Psoas muscle (tissue), 8 donors: ENCODE measurements at places on chromosomes 2 and 18.

DNA sequence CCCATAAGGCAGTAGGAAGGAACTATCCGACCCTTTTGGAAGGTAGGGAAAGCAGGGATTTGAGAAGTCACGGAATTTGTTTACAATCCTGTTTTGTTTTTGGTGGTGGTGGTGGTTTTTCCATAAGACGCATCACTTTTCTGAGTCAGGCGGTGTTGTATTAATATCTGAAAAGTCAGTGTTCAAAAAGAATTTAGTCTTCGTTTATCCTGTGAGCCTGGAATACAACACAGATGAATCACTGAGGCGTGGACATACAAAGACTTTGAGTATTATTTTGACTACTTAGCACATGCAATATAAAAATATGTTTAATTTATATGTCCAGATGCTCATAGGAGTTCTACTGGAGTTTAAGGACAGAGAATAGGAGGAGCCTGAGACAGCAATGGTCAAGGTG is 785 bp downstream of the ZNF892 start:
- DNase-seq, result no peak

DNA sequence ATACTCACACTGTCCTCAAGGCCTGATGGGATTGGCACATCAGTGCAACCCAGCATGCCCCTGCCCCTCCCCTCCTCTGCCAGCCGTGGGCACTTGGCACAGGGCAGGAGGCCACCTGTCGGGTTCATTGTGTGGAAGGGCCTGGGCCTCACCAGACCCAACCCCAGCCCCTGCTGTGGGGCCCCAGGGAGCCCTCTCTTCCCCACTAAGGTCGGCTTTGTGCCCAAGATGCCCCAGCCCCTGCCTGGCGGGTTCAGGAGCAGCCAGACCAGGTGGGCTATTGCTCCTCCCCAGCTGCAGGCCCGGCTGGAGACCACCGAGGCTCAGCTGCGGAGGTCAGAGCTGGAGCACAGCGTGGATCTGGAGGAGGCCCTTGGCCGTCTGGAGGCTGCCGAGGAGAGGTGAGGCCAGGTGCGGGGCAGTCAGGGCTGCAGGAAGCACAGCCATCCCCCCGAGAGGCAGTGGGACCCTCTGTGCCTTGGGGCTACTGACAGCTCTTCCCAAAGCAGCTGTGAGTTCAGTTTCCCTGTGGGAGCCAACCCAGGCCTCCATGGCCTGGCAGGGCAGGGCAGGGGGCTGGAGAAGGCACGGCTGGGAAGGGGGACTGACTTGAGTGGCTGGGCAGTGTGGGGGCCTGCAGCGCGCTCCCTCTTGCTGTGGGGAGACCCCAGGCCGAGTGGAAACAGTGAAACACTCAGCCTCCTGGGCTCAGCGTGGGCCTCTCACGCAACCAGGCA is 16.3 kb downstream of the CROCC2 start:
- no peak for DNase-seq

- DNase-seq, result no peak
These were observed 223.6 kb downstream of the CDH20 start for GRCh38 chr18:61556862-61557261.

- no peak for DNase-seq
These were observed 53.4 kb upstream of the LINC00305 start for GRCh38 chr18:64202210-64202836.

DNA sequence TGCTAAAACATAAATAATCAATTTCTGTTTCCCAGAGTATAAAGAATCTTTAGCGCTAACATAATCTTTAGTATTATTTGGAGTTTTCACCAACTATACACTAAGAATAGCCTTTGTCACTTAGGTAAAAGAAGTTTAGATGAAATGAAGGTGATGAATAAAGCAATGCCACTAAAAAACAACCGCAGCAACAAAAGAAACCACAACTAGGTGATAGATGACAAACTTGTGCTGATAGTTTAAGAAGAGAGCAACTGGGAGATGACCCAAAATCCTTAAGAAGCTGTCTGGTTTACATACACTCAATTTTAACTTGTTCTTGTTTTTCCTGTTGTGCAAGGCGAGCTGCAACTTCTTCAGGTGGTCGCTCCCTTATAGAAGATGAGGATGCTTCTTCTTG is 24.8 kb downstream of the IMMT start:
- DNase-seq, result no peak

- DNase-seq, result no peak
These were observed 121.7 kb upstream of the TACR1 start for GRCh38 chr2:75320898-75321598.

- DNase-seq, result no peak
These were observed at the start of gene CLASP1 for GRCh38 chr2:121649149-121649595. Gene CLASP1, minus strand, starts transcription at chr2:121649462. Its CDS starts 43,567 bp downstream, at chr2:121605895.

DNA sequence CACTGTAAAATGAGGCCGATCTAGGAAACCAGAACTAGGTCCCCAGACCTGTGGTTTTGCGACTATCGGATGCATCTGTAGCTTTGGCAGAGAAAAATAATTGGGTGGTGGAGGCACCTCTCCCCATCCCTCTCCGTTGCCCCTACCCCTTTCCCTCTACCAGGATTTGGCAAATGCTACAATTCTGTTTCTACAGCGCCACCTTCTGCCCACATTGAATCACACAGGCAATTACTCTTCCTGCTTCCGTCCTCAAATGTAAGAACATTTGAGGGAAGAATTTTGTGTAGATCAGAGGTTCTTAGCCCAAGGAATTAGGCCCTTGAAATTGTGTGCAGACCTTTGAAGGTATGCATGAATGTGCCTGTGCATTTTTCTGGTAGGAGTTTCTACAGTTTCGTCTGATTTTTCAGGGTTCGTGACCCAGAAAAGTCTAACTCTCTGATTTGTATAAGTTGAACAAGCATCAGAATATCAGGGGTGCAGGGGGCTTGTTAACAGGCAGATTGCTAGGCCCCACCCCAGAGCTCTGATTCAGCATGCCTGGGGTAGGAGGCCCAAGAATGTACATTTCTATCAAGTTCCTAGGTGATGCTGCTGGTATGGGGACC is 11.2 kb downstream of the ATP6V1B1 start:
- DNase-seq, result peak; percentile 46

DNA sequence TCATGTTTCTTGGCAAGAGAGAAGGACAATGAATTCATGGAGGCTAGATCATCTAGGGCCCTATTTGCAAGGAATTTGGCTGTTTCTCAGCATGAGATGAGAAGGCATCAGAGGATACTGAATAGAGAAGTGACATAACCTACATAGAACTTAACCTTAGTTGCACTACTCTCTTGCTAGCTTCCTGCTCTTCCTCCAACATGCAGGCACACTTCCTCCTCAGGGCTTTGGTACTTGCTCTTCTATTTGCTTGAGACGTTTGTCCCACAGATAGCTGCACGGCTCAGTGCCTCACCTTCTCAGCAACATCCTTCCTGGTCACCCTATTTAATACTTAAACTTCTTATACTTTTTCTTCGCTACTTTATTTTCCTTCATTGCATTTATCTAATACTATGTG is 20.0 kb upstream of the LANCL1 start:
- no peak for DNase-seq

GRCh38 chr18:59140302-59140885 is 710 bp downstream of the SEC11C start:
- no peak for DNase-seq

GRCh38 chr2:165627470-165627869 is 158.0 kb downstream of the CSRNP3 start:
- DNase-seq, result no peak

GRCh38 chr2:24077535-24077877 is 1.4 kb upstream of the SF3B6 start:
- DNase-seq, result no peak

DNA sequence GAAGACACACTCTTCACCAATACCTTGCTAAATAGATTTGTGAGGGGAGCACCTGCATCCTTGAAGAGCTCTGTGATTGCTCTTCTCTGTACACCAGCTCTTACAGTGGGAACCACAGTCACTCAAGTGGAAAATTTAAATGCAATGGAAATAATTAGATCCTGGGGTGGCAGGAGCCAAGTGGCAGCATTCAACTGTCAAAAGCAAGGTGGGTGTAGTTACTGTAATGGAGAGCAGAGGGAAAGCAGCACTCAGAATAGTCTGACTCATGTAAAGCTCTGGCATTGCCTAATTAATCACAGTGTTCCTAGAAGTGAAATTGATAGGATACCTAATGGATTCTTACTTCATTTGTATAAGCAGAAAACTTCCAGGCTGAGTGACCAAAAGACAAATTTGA is 245.8 kb downstream of the KCNE4 start:
- no peak for DNase-seq

- DNase-seq, result no peak
These were observed 86.7 kb upstream of the ZEB2 start for GRCh38 chr2:144606466-144607095.

DNA sequence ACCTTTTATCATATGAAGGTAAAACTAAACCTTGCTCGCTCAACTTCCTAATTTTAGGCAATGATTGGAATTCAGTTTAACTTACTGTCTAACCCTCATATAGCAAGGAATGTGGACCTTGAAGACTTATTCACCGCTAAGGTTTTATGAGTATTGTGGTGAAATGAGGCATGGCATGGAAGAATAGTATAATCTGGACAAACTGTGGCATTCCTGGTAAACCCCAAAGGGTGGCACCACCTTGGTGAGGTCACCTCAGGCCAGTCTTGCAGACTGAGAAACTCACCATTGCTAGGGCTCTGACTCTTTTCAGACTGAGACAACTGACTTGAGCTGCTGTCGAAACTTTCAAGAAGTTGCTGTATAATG is 51.1 kb upstream of the EHBP1 start:
- no peak for DNase-seq

DNA sequence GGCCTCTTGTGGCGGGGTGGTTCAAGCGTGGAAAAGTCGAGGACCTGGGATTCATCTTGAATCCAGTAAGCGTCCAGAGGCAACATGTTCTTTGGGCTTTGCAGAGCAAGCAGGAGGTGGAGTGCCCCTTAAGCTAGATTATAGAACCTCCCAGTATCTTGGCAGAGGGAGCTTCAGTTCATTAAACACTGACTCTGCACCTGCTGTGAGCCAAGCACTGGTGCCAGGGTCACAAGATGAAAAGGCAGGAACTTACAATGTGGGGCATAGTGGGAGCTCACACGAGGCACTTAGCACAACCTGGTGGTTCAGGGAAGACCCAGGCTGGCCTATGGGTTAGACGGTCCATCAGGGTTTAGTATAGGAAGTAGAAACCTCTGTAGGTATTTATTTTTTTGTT is 7.4 kb upstream of the FZD5 start:
- no peak for DNase-seq

GRCh38 chr2:27566628-27567027 is 16.2 kb upstream of the ZNF512 start:
- DNase-seq, result no peak

DNA sequence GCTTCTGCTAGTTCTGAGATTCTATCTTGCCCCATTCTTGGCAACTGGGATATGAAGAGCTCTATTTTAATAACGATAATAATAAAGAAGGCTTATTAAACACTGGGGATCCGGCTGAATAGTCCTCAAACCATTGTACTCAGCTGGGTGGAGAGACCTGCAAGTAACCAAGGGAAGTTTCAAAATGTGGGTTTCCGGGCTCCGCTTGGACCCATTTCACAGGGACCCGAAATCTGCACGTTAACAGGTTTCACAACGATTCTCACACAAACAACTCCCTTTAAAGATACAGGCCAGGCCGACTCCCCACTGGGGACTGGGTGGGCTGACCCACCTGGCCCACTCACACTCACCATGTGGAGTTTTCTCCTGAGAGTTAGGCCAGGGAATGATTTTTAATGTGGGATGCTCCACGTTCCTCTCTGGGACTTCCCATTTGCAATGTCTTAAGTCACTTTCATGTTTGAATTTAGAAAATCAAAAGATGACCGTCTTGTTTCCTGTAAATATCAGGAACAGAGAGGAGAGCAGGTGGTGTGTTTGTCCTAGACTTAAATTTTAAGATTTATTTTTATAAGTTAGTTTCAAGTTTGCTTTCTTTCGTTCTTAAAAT is 96.3 kb downstream of the SH3RF3 start:
- DNase-seq, result no peak

DNA sequence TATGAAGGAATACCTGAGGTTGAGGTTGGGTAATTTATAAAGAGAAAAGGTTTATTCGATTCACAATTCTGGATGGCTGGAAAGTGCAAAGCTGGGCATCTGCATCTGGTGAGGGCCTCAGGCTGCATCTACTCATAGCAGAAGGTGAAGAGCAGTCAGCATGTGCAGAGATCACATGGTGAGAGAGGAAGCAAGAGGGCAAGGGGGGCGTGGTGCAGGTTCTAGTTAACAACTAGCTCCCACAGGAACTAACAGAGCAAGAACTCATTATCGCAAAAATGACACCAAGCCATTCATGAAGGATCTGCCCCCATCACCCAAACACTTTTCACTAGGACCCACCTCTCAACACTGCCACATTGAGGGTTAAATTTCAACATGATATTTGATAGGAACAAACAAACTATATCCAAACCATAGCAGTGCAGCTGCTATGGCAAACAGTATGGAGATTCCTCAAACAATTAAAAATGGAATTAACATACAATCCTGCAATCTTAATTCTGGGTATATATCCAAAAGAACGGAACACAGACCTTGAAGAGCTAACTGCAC is 72.8 kb upstream of the LDLRAD4 start:
- no peak for DNase-seq
